ENCODE measurements at places on chromosomes 4 and X.

DNA sequence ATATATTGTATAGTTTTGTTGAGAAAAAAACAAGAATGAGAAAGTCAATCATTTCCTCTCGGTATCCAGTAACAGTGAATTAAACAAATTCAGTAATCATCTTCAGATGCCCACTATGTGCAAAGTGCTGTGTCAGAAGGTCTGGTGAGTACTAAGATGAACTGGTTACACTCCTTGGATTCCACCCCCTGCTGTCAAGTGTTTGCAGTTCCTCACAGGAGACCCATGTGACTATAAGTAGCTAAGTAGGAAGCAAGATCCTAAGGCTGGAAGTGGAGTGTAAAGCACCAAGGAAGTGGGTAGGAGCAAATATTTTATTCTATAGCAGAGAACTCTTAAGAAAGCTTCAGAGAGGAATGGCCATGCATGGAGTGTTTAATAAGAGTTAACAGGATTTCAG, 73.6 kb downstream of the SNX25 start:
- no peak overlapping the region for H3K27ac ChIP-seq
- H3K36me3 ChIP-seq: peaks cover 2% of the 10 kb centered on the region
- H3K4me1 ChIP-seq: peaks cover 3% of the 10 kb centered on the region
- H3K27me3 ChIP-seq: no peaks in the 10 kb centered on the region

DNA sequence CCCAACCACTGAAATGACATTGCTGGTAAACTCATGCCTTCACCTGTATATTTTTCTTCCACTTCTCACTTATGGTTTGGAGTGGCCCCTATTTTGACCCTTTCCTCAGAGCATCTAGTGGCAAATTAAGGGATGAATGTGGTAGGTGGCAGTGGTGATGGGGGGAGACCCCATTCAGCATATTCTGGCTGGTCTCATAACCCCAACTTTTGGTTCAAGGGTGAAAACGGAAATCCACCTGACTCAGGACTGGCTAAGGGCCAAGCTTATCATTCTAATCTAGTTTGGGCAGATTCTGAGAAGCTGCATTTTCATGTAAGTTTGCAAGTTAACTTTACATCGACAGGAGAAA, 47.0 kb upstream of the NSUN7 start:
- peaks cover 13% of the 10 kb centered on the region for H3K4me1 ChIP-seq
- DNase-seq: no peak
- no peaks in the 10 kb centered on the region for H3K36me3 ChIP-seq

DNA sequence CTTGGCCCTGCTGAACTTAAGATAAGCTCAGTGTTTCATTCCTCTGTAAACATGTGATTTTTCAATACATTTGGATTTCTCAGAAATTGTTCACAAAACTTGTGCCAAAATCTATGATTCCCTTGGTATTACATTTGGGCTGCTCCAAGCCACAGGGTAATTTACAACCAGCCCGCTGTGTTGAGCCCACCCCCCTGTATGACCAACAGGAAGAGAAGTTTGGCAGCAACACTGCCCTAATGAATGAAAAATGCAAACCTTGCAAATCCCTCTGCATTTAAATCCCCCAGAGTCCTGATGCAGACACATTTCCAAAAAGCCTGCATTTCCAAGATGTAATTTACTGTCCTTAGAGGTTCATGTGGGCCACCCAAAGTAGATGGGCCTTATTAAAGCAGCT, 34.1 kb upstream of the GAB1 start:
- H3K4me3 ChIP-seq: no peak overlapping the region
- no peaks in the 10 kb centered on the region for H3K27me3 ChIP-seq
- no peaks in the 10 kb centered on the region for H3K4me1 ChIP-seq
- no peaks in the 10 kb centered on the region for H3K36me3 ChIP-seq
- DNase-seq: no peak

GRCh38 chr4:33837043-33837838, 2407.1 kb downstream of the ARAP2 start:
- no peak overlapping the region for H3K4me3 ChIP-seq
- H3K36me3 ChIP-seq: peaks cover 2% of the 10 kb centered on the region
- H3K4me1 ChIP-seq: peaks cover 10% of the 10 kb centered on the region
- no peak overlapping the region for H3K27ac ChIP-seq
- no peaks in the 10 kb centered on the region for H3K27me3 ChIP-seq
- no peak for DNase-seq

GRCh38 chrX:133794126-133794525, 191.3 kb downstream of the GPC3 start:
- no peak overlapping the region for H3K4me3 ChIP-seq
- no peaks in the 10 kb centered on the region for H3K36me3 ChIP-seq
- no peak for DNase-seq
- no peaks in the 10 kb centered on the region for H3K27me3 ChIP-seq
- peak overlapping the region; percentile 67 for H3K27ac ChIP-seq
- H3K4me1 ChIP-seq: peaks cover 20% of the 10 kb centered on the region

Data from progenitor cell of endocrine pancreas (in vitro differentiated cells).